ENCODE measurements at places on chromosomes 16 and 17. TPM values are rescaled to one million over a fixed set of nuclear protein-coding genes. Genes with fewer than 3 reads are reported as not detected.

DNA sequence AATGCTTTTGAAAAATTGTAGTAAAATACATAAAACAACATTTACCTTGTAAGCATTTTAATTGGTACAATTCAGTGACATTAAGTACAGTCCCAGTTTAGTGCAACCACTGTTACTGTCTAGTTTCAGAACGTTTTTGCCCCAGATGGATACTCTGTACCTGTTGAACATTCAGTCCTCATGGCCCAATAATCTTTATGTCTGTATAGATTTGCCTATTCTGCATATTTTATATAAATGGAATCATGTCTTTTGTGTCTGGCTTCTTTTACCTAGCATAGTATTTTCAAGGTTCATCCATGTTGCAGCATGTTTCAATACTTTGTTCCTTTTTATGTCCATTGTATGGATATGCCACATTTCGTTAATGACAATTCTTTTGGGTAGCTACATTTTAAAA is 37.2 kb downstream of the TENT4B start:
- DNase-seq: no peak

- DNase-seq: no peak
Measured at GRCh38 chr17:67054011-67054591, 9.7 kb downstream of the CACNG1 start.

- no peak for DNase-seq
Measured at GRCh38 chr16:4322121-4323052, 6.5 kb downstream of the GLIS2 start.

GRCh38 chr17:62866471-62866870 is 58.4 kb upstream of the MARCHF10 start:
- no peak for DNase-seq

DNA sequence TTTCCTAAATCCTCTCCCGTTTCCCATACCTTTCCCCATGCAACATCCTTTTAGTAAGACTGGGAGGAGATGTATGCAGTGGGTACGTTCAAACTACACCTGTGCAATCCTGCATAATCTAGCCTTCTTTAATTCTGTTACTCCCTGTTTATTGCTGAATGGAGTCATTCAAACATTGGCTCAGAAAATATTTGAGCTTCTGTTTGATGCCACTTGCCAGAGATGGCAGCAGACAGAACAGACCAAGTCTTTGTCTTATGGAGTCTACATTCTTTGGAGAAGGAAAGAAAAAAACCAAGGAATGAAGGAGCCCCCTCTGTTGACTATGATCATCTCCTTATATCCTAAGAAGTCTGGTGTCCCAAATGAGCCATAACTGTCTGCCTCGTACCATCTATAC is 288.8 kb downstream of the HAPSTR1 start:
- DNase-seq: no peak

GRCh38 chr17:35804658-35805192 is 4.6 kb upstream of the TAF15 start:
- peak; percentile 79 for DNase-seq

GRCh38 chr17:67655478-67656148 is 62.1 kb upstream of the NOL11 start:
- no peak for DNase-seq

DNA sequence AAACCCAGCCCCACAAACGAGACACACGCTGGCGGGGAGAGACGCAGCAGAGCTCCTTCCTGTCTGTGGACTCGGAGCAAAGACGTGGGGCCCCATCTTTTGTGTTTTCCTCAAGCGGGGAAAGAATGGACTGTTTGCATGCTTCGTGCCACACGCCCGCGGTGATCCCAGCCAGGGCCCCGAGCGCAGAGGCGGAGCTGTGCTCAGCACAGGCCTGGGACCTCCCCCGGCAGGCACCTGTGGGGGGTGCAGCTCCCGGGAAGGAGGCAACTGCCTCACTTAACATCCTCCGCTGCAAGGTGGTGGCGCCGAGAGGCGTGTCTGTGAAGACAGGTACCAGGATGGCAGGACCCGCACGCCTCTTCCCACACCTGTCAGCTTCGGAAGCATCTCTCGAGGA is 19.1 kb downstream of the TRARG1 start:
- DNase-seq: no peak

DNA sequence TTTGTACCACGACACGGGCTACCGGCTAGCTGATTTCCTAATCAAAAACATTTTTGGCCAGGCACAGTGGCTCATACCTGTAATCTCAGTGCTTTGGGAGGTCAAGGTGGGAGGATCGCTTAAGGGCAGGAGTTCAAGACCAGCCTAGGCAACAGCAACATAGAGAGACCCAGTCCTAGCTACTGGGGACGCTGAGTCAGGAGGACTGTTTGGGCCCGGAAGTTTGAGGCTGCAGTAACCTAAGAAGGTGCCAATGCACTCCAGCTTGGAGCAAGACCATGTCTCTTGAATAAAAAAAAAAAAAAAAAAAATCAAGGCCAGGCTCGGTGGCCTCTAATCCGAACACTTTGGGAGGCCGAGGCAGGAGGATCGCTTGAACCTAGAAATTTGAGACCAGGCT is 49.8 kb downstream of the UBE2G1 start:
- no peak for DNase-seq

GRCh38 chr17:78716814-78717393 is 65.2 kb downstream of the CYTH1 start:
- DNase-seq: no peak

GRCh38 chr16:78155791-78156345 is 56.4 kb downstream of the WWOX start:
- no peak for DNase-seq

DNA sequence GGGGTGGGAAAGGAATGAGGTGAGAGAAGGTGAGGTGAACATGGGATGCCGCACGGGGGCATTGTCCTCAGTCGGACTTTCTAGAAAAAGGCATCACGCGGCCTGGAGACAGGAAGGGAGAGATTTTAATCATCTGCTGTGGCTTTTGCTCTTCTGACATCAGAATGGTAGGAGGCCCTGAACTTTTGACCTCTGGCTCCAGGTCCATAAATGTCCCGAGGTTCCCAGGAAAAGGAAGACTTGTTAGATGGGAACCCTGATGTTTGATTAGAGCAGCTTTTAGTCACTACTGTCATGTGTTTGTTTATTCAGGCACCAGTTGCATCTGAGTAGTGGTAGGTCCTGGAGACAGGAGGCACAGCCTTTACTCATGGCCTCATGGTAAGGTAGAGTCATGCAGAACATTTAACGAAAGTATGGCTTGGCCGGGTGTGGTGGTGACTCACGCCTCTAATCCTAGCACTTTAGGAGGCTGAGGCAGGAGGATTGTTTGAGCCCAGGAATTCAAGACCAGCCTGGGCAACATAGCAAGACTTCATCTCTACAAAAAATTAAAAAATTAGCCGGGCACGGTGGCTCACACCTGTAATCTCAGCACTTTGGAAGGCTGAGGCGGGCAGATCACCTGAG is 203.1 kb downstream of the MSI2 start:
- DNase-seq: no peak

DNA sequence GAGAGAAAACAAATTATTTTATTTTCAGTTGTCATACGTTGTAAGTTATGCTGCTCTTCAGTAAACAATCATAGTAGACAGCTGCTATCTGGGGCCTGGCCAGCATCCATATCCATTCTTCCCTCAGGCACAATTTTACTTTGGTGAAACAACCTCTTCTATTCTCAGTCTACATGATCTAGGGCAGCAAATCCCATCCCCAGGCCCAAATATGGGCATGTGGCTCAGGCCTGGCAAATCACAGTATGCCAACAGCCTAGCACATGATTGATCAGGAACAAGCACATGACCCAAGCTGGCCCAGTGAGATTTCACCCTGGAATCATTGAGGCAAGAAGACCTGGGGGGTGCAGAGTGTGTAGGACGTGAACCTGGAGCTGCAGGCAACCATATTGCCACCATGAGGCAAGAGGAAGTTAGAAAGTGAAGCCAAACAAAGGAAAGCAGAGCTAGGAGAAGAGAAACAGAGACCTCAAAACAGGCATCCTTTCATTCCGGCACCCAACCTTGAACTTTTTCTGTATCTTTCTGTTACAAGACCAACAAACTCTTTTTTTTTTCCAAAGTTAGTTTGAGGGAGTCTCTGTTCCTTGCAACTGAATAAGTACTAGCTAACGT is 10.3 kb upstream of the ABCC12 start:
- DNase-seq: no peak

DNA sequence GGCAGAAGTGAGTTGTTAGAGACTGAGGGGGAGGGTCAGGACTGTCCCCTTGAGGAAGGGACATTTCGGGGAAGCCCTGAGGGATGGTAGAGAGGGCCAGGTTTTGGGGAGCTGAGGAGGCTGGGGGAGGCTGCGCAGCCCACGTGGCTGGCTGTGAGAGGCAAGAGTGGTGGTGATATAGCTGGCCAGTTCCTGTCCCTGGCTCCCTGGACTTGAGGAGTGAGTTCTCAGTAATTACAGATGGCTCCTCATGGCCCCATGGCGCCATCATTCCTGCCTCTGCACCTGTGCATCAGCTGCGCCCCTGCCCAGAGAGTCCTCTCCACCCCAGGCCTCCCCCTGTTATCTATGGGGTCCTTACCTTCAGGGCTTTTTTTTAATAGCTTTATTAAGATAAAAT is 30.3 kb downstream of the MPRIP start:
- no peak for DNase-seq

- DNase-seq: no peak
Measured at GRCh38 chr16:50599494-50599893, 51.3 kb downstream of the NKD1 start.

DNA sequence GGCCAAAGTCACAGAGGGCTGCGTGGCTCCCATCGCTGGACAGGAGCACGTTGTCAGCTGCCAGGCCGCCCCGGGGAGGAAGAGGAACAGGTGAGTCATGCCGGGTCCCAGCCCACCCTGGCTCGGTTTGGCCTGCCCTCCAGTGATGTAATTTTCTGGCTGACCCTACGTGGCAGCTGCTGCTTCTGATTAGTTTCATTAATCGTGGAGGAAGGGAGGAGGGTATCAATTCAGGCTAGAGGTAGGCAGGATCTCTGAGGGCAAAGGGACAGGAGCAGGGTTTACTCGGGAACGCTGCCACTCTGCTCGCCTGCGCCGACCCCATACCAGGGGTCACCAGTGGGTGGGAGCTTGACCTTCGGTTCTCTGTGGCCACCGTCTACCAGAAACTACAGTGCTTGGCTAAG is 11.7 kb upstream of the SPATA32 start:
- no peak for DNase-seq

GRCh38 chr17:65095465-65095864 is 38.9 kb upstream of the GNA13 start:
- DNase-seq: no peak

GRCh38 chr16:87744750-87745514 is 20.9 kb downstream of the KLHDC4 start:
- no peak for DNase-seq

DNA sequence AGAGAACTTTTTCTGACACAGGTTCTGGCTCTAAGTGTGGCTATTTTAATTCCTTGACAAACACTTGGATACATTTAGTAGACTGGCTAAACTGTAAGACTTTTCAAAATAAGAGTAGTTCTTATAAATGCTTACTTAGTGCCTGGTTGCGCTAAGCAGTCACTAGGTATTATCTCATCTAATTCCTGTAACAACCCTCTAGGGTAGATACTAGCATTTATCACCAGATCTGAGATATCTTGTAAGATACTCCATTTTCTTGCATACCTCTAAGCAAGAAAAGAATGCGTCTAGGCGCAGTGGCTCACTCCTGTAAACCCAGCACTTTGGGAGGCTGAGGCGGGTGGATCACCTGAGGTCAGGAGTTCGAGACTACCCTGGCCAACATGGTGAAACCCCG is 131.2 kb downstream of the CMIP start:
- no peak for DNase-seq

GRCh38 chr17:12592941-12593340 is 72.7 kb upstream of the MYOCD start:
- no peak for DNase-seq

Gene FGF11
- 0.50 TPM for polyA plus RNA-seq

Gene LGALS9B
- not detected for polyA plus RNA-seq

Gene ACSM2A
- not detected for polyA plus RNA-seq

Gene HYDIN
- 0.65 TPM for polyA plus RNA-seq

Gene PRPSAP2
- polyA plus RNA-seq: 13.0 TPM

Gene CA4
- polyA plus RNA-seq: not detected

Data from BJ (cell line).